ENCODE measurements at places on chromosomes 11 and 22.

DNA sequence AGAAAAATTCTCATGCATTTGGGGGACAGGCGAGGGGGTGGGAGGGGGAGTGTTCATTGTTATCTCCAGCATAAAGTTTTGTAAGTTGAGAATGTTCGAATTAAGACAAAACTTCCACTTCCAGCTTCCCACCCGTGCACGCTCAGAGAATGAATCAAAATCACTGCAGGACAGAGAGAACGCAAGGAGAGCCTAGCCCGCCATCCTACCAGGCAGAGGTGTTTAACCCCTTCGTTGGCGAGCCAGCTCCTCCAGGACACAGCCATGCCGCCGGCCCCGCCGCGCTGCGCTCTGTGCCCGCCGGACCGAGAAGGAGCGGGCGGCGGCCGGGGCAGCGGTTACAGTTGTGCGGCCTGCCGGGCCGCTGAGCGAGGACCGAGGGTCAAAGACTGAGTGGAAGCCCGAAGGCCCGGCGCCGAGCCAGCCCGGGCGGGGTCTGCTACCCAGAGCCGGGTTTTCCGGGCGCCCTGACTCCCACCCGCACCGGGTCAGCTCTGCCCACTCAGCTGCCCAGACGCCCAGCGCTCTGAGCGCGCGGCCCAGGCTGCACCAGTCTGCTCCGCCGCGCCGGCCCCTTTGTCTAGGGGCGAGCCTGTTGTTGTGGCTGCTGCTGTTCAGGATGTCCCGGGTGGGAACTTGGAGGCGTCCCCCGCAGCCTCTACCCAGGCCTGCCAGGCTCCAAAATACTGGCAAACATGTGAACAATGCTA is at the start of gene NOX4:
Gene NOX4, minus strand, starts transcription at position 395 of the 710 bp plus-strand sequence. Its CDS starts 129 bp downstream, at position 266.
- DNase-seq: no peak

- DNase-seq: peak; percentile 65
Observed at GRCh38 chr22:23243006-23243573, 62.8 kb downstream of the BCR start.

GRCh38 chr11:129911298-129911697 is 15.9 kb upstream of the NFRKB start:
- no peak for DNase-seq

- no peak for DNase-seq
Observed at GRCh38 chr11:106101819-106102218, 24.4 kb downstream of the AASDHPPT start.

GRCh38 chr22:20965104-20965887 is 1.8 kb upstream of the AIFM3 start:
- DNase-seq: no peak

DNA sequence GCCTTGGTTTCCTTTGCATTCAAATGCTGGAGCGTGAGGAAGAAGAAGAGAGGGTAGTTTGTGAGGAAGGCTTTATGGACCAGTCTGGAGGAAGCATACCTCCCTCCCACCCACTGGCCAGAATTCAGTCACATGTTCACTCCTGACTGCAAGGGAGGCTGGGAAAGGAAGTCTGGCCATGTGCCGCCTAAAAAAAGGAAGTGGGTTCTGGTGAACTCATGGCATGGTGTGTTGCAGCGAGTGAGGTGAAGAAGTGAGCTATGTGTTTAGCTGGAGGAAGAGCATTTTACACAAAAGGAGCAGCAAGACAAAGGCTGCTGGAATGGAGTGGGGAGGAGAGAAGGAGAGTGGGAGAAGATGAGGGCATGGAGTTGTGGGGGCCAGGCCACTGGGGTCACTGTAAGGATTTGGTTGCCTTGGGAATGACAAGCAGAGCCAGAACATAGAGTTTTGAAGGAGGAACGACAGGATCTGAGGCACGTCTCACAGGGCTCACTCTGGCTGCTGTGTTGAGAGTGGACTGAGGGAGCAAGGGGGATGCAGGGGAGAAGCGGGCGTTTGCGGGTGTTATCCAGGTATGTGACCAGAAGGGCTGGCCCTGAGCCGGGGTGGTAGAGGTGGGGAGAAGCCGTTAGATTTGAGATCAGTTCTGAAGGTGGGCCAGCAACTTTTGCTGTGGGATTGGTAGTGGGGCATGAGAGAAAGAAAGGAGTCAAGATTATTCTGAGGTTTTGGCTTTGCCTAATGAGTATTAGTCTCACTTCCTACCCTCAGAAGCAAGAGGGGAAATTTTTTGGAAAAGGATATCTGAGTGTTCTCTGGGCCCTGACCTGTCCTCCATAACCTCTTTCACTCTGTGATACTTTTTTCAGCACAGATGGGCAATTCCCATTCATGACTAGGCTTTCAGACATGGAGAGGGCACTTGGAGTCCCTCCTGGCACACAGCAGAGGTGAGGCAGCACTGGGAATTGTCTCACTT is 26.4 kb downstream of the BMAL1 start:
- DNase-seq: no peak

GRCh38 chr11:121237686-121238658 is 54.6 kb upstream of the SC5D start:
- DNase-seq: no peak

DNA sequence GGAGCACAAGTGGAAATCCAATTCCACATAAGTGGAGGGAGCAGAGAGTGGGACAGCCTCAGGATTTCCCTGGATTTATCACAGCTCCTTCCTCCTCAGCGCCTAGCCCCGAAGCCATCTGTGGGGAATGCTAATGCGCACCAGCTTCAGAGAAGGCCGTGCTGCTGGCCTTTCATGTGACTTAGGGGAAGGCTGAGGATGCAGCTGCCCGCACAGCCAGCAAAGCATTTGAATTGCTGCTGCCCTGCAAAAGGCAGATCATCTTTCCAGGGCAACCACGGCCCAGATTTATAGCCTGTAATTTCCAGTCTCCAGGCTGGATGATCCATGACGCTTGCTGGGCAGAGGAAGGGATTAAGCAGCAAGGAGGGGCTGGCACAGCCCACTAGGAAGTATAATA is 29.9 kb downstream of the SYN3 start:
- DNase-seq: no peak

GRCh38 chr22:25546242-25546641 is 18.2 kb upstream of the GRK3 start:
- no peak for DNase-seq

- DNase-seq: no peak
Observed at GRCh38 chr11:44766112-44766971, 39.6 kb downstream of the TSPAN18 start.

DNA sequence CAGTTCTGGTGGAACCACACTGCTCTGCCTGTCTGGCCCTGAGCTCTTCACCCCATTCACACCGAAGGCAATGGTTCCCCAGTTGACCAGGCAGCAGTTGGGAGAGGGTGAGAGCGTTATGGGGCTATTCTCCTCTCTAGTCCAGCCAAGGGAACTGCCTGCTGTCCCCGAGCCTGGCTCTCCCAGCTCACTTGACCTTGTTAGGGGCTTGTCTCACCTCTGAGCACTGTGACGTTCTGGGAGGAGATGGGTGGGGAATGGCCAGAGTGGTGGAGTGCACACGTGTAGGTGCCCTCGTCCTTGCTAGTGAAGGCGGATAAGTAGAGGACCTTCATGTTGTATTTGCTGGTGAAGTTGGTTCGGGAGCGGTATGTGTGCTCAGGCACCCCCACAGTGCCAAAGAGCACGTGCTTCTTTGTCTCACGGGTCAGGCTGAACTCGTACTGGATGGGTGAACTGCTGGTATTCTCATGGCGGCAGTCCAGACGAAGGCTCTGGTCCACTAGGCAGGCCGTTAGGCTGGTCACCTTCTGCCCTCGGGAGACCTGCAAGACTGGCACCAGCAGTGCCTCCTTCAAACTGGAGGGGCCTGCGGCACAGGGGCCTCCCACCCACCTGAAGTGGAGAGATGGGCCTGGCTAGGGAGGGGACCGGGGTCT is 3.0 kb downstream of the THY1 start:
- DNase-seq: no peak

- no peak for DNase-seq
Observed at GRCh38 chr11:107430525-107430924, 27.1 kb downstream of the CWF19L2 start.

DNA sequence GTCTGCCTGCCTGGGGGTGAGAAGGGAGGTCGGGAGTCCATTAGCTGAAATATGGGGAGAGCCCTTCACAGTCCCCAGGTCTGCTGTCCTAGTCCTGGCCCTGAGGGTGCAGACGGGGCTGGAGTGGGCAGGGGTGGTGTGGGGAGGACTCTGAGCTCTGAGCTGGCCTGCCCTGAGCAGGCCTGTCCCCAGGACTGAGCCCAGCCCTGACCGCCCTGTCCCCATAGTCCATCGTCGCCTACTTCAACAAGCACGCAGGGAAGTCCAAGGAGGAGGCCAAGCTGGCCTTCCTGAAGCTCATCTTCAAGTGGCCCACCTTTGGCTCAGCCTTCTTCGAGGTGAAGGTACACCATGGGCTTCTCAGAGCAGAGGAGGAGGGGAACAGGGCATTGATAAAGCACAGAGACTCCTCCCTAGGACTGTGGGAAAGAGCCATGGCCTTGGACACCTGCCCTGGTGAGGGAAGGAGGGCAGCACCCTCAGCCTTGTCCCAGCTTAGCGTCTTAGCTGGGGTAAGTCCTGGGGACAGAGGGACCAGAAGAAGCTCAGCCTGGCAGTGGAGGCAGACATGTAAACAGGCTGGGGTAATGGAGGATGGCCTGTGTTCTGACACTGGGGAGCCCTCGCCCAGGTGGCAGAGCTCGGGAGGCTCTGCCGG is 83.7 kb downstream of the MYO7A start:
- DNase-seq: no peak

- DNase-seq: no peak
Observed at GRCh38 chr11:124839128-124839971, 25.9 kb upstream of the ROBO3 start.

GRCh38 chr11:118171269-118172062 is 5.0 kb downstream of the SCN2B start:
- peak; percentile 53 for DNase-seq

DNA sequence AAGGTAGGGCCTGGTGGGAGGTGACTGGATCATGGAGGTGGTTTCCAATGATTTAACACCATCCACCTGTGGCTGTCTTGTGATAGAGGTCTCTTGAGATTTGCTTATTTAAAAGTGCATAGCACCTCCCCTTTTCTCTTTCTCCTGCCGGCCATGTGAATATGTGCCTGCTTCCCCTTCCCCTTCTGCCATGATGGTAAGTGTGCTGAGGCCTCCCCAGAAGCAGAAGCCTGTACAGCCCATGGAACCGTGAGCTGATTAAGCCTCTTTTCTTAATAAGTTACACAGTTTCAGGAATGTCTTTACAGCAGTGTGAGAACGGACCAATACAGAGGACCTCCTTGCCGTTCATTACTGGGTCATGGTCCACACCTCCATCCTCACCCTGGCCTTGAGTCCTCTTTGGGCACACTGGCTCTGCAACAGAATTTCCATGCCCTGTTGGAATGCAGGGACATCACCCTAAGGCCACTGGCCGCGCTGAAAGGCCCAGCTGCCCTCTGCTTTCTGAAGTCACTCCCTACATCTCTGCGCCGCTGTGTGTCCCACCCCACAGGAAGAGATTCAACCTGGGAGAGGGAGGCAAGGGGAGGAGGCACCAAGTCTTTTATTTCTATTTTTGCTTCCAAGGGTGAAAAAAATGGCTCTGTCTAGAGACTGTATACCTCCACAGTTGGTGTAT is 49.0 kb upstream of the DKK3 start:
- no peak for DNase-seq

DNA sequence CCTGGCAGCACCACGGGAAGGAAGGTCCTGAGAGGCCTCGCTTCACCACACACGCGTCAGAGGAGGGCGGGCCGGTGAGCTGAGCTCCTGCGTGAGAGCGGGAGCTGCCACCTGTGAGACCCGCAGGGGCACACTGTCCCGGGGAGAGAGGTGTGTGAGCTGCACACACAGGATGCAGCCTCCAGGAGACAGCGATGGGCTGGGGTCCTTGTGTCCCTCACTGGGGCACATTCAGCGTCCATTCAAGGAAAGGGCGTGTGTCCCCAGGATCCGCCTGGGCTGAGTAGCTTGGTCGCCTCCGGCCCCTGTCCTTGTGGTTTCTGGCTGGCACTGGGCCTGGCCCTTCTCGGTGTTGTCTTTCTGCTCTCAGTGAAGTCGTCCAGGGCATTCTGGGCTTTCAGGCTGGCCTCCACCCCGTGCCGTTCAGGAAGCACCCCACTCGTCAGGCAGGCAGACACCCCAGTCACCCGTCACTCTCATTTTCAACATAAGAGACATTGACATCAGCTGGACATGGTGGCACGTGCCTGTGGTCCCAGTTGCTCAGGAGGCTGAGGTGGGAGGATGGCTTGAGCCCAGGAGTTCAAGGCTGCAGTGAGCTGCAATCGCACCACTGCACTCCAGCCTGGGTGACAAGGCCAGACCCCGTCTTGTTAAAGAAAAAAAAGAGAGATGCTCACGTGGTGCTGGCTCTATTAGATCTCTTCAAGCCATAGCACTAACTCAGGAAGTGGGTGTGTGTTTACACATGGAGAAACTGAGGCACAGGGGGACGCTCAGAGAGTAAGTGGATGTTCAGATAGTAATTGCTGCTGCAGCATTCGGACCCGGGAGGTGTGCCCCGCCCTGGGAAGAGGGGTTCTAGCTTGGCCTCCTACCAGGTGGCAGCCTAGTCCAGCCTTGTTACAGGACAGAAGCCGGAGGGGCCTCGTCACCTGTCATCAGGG is 1081.6 kb downstream of the BRD1 start:
- no peak for DNase-seq

GRCh38 chr11:128208329-128209137 is 378.8 kb downstream of the ETS1 start:
- DNase-seq: no peak

DNA sequence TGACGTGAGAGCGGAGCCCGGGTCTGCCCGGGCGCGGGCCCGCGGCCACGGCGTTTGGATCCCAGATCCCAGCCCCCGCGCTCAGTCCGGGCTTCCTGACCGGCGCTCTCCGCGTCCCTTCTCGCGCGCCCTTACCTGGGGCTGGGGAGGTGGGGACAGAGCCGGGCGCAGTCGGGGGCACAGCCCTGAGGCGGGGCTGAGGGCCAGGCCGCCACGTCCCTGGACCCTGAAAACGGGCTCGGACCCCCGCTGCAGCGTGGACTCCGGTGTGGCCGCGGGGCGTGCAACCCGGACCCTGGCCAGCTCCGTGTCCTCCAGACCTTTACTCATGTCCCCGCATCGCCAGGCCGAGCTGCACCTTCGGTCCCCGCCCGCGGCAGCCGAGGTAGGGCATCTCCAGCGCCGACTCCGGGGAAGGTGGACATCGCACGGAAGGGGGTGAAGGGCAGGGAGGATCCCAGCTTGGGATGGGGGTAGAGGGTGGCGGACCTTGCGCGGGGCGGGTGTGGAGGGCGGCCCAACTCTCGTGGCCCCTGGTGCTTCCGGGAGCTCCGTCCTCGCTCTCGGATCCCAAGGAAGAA is 9.9 kb upstream of the AIFM3 start:
- DNase-seq: no peak

GRCh38 chr11:26134053-26134452 is 197.9 kb upstream of the ANO3 start:
- no peak for DNase-seq

DNA sequence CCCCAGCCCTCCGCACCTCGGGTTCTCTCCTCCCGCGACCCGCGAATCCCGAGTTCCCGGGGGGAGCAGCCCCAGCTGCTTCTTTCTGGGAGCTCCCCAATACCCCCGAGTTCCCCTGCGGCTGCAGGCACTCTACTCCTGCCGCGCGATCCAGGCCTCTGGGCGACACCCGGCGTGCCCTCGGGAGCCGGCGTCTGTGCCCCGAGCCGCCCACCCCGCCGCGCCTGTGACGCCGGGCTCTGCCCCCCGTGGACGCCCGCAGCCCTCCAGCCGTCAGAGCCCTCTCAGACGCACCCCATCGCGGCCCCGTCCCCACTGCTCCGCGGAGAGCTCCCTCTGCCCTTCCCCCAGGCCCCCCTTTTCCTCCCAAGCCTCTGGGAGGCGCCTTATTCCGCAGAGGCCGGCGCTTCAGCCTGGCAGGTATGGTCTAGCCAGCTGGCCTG is 422 bp downstream of the GLB1L2 start:
- peak; percentile 9 for DNase-seq

- DNase-seq: no peak
Observed at GRCh38 chr22:49699928-49700498, 127.7 kb downstream of the BRD1 start.

GRCh38 chr11:105046898-105047579 is 1.9 kb upstream of the CARD16 start:
- DNase-seq: no peak
